Activated gamma-delta T cell treated with anti-CD3 and anti-CD28 coated beads, Interleukin-2, amount 50 U/mL, for 16 hours (primary cell): ENCODE measurements at places on chromosomes 6 and 20.

- DNase-seq: no peak
Observed at GRCh38 chr20:2135013-2135412, 33.4 kb downstream of the STK35 start.

GRCh38 chr6:18265787-18266522 lies 1.6 kb upstream of the DEK start:
- no peak for DNase-seq

- DNase-seq: peak; percentile 22
Observed at GRCh38 chr6:44475779-44476434, 88.4 kb downstream of the CDC5L start.

DNA sequence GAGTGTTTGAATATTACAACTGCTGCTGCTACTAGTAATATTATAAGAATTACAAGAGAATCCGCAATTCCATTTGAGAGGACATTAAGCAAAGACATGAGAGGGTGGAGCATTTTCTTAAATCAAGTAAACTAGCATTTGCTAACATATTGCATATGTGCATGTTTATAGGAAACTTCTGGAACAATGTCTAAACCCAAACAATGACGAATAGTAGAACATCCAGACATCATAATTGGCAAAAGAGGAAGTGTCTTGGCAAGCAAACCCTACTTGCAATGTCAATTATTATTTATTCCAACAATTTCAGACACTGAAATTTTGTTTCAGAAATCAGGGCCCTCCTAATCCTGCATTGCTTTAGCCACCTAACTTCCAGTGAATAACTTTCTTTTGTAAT lies 1155.3 kb upstream of the GJE1 start:
- no peak for DNase-seq

GRCh38 chr6:101830501-101831031 lies 437.1 kb downstream of the GRIK2 start:
- no peak for DNase-seq

DNA sequence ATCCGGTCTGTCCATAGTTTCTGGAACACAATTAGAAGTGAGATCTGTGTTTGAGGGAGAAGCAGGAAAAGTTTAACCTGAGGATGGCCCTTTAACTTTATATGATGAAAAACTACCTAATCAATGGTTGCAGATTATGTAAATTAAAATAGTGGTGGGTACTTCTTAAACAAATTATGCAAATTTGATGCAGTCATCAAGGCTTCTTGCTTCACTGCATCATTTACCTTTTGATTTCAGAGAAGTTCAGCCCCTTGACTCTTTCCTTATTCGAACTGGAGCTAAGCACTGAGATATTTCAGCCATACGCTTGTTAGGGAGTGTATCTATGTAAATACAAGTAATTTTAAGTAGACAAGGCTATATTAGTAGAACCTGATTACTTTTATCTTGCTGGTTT lies 73.8 kb downstream of the JARID2 start:
- no peak for DNase-seq

GRCh38 chr6:159169557-159170332 lies 545 bp downstream of the FNDC1 start:
- no peak for DNase-seq

GRCh38 chr6:23620911-23621401 lies 505.1 kb upstream of the NRSN1 start:
- no peak for DNase-seq

DNA sequence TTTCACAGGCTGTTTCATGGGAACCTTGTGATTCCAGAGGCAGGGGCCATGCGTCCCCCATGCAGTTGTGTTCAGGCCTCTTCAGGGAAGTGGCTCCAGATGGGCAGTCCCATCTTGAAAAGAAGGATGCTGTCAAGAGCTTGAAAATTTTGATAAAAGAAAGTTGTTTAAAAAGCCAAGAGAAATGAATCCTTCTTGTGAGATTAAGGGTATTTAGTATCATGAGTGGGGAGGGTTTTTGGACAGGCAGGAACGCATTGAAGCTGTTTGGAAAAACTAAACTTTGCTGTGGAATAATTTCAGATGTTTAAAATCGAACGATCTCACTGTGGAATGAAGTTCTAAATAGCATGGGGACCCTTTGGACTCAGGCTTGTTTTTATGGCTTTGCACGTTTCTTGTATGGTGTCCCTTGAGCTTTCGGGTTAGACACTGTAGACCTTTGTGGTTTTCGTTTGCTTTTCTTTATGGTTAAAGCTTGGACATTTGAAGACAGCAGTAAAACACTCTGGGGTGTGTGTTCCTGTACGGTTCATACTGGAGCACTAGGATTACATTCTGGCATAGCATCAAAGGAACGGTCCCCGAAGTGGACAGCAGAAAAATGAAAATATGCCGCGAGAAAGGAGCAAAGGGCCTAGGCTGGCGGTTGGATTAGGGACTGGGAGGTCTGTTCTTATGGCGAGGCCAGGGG lies 18.2 kb downstream of the KIF25 start:
- no peak for DNase-seq

GRCh38 chr6:116975600-116975999 lies 98.6 kb downstream of the RFX6 start:
- no peak for DNase-seq

DNA sequence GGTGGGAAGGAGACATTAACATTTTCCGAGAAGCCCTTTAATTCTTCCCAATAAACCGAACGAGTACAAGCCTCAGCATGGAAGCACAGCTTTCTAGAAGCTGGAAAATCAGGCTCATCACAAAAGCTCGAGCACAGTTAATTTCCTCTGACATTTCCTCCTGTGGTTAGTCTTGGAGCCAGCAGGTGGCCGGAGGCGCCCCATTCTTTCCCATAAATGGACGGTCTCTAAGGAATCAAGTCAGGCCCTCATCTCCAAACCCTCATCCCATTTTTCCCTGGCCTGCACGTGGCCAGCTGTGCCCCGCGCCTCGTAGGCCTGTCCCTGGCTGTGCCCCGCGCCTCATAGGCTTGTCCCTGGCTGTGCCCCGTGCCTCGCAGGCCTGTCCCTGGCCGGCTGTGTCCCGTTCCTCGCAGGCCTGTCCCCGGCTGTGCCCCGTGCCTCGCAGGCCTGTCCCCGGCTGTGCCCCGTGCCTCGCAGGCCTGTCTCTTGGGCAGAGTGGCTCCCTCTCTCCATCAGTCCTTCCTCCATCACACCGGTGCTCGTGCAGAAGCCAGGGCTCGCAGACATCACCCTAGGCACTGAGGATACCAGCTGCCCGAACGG lies 19.7 kb upstream of the NTSR1 start:
- DNase-seq: no peak

- no peak for DNase-seq
Observed at GRCh38 chr6:31308845-31309175, 36.9 kb upstream of the HLA-C start.

- DNase-seq: no peak
Observed at GRCh38 chr6:27281105-27281539, 31.0 kb downstream of the POM121L2 start.

GRCh38 chr6:52304983-52305390 lies 20.4 kb upstream of the MCM3 start:
- DNase-seq: no peak

- no peak for DNase-seq
Observed at GRCh38 chr6:166485651-166486535, 100.6 kb downstream of the RAMACL start.

DNA sequence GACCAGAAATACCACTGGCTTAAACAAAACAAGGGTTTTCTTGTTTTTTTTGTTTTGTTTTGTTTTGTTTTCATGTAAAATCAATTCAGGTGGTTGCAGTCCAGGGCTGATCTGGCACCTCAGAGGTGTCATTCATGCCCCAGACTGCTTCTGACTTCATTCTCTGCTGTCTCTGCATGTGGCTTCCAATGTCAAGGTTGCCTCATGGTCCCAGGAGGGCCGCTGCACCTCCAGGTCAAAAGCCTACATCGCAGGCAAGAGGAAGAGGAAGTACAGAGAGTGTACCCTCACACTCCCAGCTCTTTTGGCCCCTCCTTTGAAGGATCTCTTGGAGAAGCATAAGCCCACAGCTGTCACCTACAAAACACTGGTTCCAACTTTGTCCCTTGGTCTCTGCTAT lies 1.4 kb upstream of the BTN3A1 start:
- DNase-seq: no peak

DNA sequence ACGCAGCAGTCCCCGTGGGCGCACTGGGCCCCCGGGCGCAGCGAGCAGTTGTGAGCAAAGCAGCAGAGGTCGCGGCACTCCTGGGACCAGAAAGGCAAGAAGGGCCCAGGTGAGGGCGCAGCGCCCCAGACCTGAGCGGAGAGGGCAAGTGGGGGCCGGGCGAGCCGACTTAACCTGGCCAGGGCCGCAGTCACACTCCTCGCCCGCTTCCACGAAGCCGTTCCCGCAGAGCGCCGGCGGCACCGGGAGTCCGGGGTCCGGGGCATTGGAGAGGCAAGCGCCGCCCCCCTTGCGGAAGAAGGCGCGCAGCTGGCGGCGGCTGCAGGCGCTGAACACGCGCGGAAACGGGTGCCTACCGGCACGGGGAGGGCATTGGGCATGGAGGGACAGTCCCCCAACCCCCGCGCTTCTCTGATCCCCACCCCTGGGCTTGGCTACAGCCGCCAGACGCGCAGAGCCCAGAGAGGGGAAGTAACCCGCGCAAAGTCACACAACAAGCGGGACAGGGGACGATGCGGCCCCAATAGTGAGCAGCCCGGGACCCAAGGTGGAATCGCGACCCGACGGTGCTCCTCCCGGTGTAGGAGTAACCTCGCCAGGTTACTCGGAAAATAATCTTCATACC lies 9.2 kb downstream of the ADAM33 start:
- no peak for DNase-seq

- DNase-seq: no peak
Observed at GRCh38 chr6:139580592-139581484, 206.4 kb upstream of the CITED2 start.

DNA sequence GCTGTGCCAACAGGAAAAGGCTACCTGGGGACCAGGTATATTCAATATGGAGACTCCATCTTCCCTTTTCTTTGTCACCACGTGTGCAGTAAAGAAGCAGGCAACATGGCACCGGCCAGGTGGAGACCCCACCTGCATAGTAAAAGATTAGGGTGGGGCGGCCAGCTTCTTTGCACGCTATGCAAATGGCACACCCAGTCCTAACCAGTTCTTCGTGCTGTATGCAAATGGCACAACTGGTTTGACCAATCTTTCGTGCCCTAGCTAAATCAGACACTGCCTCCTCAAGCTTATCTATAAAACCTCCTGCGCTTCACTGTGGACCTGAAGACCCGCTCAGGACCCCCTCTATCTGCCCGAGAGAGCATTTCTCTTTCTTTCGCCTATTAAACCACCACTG lies 88.8 kb upstream of the EZR start:
- DNase-seq: no peak

DNA sequence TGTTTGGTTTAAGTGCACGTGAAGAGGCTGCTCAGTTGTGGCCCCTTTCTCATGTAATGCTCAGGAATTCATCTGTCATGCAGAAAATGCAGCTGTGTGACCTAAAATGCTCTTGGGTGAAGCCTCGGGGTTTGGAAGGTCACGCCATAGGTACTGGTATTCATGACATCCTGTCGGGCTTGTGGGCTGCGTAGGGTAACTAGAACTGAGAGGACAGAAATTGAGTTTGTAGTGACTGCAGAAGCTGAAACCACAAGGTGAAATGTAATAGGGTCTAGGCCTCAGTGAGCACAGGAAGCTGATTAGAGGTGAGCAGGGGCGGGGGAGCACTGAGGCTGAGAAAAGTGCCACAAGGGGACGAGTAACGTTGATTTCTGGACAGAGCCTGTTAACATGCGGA lies 128.8 kb downstream of the SOBP start:
- peak; percentile 16 for DNase-seq

DNA sequence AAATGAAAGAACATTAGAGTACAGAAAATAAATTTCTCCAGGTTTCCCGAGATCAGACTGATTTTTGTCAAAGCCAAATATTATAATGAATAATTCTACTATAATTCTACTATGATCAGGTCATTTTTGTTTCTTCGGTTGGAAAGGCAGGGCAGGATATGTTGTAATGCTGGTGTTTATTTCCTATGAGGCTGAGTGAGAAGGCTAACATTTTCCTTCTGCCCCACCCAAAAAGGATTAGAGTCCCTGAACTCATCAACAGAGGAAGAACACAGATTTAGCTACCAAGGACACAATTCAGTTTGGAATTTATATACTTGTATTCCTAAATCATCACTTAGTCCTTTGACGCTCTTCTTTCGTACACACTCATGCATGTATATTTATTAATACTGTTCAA lies 318.9 kb downstream of the SYNE1 start:
- no peak for DNase-seq

- no peak for DNase-seq
Observed at GRCh38 chr6:109031416-109031815, 63.2 kb downstream of the SESN1 start.

DNA sequence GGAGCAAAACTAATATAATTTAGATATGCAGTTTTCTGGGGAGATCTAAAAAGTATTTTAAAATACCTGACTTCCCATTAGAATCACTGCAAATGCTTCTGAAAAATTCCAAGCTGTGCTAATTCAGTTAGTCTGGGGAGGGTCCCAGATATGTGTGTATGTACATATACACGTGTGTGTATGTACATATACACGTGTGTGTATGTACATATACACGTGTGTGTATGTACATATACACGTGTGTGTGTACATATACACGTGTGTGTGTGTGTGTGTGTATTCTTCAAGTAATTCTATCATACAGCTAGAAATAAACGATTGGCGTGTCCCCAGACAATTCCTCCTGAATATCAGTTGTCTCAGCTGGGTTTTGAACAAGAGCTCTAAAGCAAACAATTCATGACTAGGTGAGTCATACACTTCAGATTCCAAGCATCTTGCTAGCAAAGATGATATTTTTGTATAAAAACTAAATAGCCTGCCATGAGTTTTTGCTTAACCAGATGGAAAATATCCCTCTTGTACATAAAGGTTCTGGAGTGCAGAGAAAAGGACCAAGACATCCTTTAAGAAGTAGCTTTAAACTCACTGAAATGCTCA lies 58.2 kb downstream of the SPACA1 start:
- no peak for DNase-seq

- no peak for DNase-seq
Observed at GRCh38 chr6:150153905-150154492, 11.2 kb downstream of the PPP1R14C start.

- DNase-seq: no peak
Observed at GRCh38 chr6:25025248-25025918, 89.6 kb upstream of the RIPOR2 start.

DNA sequence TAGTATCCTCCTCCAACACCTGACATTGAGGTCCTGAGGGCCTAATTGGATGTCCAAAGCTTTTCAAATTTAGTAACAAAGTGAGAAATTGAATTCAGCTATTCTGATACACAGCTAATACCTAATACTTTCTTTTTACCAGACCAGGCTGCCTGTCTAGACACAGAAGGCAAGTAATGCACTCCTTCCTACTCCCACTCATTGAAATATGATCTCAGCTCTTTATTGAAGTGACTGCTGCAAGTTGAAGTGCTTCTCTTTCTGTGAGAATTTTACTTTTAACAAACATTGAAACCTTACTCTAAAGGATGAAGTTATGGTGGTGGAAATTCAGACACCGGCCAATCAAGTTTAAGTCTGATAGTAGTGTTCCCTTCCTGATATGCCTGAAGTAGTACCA lies 90.8 kb upstream of the OGFRL1 start:
- no peak for DNase-seq
